ENCODE measurements at places on chromosomes 6 and 20.

GRCh38 chr6:143707697-143708096, 29.9 kb downstream of the PHACTR2 start:
- DNase-seq = no peak

DNA sequence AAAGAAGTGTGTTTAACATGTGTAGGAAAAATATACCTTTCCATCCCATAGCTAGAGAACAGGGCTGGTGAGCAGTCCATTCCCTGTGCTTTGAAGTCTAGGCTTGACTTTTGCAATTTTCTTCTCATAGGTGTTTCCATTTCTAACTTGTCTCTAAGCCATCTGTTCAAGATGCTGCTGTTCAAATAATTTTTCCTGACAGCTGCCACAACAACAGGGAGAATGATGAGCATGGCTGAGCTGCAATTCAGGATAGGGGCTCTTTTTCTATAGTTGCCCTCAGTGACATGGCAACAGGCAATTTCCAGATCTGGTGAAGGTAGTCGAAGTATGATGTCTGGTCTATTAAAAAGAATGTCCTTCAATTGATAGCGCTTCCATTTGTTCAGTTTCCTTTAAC, 103.0 kb upstream of the HS3ST5 start:
- no peak for DNase-seq

DNA sequence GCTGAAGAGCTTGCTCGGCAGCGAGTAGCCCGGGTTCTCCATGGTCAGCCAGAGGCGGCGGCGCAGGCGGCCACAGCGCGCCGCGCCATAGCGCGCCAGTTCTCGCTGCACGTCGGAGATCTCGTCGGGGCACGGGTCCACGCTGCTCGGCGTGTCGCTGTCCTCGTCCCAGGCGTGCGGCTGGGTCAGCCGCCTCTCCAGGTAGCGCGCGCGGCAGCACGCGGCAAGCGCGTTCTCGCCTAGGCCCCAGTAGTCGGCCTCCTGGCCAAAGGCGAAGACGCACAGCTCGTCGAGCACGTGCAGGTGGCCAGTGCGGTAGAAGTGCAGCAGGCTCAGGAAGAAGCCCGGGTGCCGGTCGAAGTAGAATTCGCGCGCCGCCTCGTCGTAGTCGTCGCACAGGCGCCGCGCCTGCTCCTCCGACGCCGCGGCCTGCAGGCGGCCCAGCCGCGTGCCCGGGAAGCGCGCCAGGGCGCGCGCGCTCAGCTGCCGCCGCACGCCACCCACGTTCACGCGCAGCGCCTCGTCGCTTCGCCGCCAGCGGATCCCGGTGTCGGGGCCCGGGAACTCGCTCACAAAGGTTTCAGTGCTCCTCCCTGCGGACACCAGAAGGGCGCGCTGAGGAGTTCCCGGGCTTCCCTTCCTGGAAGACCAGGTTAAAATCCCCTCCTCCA, 2.7 kb downstream of the KCNS1 start:
- no peak for DNase-seq

DNA sequence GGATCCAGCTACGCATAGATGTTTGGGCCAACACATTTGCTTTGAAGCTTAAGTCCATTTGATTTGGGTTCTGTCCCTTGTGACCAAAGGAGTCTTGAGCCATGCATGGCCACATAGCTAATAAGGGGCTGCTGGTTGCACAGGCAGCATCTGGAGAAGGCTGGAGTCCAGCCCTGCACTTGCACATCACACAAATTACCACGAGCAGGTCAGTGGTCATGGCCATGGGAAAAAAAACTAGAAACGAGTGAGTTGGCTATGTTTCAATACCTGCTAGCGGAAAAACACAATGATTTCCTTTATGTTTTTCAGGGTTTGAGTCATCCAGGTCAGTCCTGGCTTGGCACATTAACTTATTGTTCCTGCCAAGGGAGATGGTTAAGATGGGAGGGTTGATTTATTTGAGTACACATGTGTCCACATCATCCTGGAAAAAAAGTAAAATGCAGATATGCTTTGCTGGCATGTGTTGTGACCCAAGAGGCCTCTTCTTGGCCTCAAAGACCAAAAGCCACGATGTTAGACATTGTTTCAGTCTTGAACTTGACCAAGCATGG, 5.6 kb upstream of the STX16 start:
- no peak for DNase-seq

DNA sequence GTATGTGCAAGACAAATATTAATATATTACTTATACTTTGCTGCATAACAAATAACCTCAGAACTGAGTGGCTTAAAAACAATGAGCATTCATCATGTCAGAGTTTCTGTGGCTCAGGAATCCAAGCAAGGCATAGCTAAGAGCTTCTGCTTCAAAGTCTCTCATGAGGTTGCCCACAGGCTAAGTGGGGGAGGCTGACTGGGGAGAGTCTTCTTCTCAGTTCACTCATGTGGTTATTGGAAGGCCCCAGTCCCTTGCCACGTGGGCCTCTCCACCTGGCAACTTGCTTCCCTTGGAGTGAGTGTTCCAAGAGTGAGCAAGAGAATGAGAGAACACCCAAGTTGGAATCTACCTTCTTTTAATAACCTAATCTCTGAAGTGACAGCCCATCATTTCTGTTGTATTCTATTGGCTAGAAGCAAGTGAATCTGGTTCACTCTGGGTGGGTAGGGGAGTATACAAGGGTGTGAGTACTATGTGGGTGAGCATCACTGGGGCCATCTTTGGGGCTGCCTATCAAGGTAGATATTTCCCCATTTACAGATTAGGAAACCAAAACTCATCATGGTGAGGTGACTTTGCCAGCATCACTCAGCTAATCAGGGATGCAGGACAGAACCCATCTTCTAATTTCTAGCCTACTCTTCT, 36.0 kb downstream of the DNAH8 start:
- no peak for DNase-seq

DNA sequence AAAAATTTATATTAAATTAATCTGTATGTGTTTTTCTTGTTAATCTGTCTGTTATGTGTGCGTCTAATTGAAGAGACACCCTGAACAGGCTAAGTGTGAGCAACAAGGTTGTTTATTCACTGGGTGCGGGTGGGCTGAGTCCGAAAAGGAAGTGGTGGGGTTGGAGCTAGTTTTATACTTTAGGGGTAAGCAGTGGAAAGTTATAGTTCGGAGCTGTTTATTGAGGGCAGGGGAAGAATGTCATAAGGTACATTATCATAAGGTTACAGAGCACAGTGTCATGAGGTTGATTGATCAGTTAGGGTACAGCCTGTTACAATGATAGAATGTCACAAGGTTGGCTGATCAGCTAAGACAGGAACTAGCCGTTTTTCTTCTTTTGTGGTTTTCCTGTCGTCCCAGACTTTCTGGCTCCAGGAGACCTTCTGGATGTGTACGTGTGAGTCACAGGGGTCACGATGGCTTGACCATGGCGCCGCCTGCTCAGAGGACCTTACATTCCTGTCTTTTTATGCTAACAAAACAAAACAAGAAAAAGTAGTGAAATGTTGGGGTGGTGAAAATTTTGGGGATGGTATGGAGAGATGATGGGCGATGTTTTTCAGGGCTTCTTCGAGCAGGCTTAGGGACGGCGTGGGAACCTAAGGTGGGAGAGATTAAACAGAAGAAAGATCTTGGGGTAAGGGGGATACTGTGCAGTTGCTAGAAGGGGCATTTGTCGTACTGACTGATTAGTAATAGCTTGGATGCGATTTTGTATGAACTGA, 754.0 kb upstream of the ADGRB3 start:
- DNase-seq = no peak

DNA sequence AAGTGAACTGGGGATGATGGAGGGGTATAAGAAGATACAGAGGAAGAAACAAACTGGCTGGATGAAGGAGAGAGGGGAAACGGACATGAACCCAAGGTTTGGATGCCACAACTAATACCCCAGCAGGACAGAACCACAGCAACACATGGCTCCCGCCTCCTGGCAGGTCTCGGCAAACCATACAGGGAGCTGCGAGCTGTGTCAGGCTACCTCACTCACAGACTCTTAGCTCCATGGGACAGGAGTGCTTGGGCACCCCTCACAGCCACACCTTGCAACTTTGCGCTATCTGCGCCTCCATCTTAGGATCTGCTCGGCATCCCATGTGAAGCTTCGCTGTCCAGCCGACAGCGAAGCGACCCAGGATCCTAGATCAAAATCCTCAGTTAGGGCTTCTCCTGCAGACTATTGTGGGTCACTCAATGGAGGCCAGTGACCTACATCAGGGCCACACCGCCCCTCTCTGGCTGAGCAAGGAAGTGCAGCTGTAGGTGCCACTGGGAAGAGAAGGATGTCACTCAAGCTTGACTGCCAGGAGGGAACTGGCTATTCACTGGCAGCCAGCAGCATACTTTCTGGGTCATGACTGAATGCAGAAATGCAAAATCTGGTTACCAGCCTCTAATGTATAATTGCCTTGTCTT, 174.4 kb upstream of the RIN2 start:
- DNase-seq = no peak

DNA sequence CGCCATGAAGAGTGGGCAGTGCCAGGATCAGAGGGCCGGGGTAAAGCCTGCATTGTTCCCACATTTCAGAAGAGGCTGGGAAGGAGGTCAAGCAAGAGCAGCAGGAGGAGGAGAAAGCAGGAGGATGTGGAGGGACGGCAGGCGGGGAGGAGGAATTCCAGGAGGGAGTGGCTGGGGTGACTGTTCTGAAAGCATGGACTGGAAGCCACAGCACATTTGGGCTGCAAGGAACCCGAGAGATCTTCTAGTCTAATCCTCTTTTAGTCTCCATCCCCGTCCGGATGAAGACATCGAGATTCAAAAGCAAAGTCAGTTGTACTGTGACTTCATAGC, 76.9 kb downstream of the FAM50B start:
- DNase-seq = no peak

- DNase-seq = no peak
Measured at GRCh38 chr20:5602346-5602745, 147.9 kb upstream of the SHLD1 start.

- peak; percentile 19 for DNase-seq
Measured at GRCh38 chr6:13375360-13375878, 47.1 kb upstream of the TBC1D7 start.

GRCh38 chr6:78570044-78570443, 297.3 kb upstream of the IRAK1BP1 start:
- no peak for DNase-seq

GRCh38 chr20:51428401-51429143, 113.9 kb downstream of the NFATC2 start:
- no peak for DNase-seq

- DNase-seq = no peak
Measured at GRCh38 chr6:153086225-153086990, 44.7 kb downstream of the RGS17 start.

DNA sequence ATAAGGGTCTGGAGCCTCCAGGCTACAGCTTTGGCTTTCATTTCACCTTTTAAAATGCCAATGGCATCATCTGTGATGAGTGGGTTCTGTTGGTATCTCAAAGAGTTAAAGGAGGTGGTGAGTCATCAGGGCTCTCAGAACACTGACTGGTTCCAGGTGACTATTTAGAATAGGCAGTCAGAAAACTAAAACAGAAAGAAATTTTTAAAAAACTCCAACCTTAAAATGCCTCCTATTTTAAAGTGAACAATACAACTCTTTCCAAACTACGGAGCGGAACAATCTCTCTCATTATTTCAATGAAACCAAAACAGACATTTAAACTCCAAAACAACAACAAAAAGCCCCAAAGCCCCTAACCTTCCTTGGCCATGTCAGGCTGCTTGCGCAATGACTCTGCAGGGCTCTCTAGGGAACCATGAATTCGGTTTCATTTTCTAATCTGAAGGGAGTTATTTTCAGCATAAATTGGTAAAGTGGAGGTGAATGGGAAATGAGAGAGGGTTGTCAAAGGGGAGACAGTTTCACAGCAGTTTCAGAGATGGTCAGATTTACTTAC, 194.9 kb downstream of the KIF6 start:
- DNase-seq = no peak

- no peak for DNase-seq
Measured at GRCh38 chr20:3129094-3129493, 30.6 kb downstream of the FASTKD5 start.

GRCh38 chr6:72776456-72776855, 154.6 kb downstream of the KCNQ5 start:
- no peak for DNase-seq

DNA sequence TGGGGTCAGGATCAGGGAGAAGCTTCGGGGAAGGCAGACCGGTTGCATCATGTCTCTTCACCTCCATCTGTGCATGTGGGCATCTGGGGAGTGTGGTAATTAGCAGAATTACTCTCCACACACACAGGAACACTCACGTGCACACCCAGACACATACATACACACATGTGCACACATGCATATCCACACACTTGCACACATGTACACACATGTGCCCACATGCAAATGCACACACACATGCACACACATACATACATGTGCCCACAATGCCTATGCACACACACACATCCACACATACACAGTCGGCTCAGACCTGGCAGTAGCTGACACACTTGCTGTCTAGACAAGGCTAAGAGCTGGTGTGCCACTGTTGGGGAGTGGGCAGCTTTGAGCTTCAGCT, 212.3 kb upstream of the PMEPA1 start:
- DNase-seq = no peak

- DNase-seq = peak; percentile 4
Measured at GRCh38 chr6:41503827-41504465, 42.2 kb upstream of the FOXP4 start.

DNA sequence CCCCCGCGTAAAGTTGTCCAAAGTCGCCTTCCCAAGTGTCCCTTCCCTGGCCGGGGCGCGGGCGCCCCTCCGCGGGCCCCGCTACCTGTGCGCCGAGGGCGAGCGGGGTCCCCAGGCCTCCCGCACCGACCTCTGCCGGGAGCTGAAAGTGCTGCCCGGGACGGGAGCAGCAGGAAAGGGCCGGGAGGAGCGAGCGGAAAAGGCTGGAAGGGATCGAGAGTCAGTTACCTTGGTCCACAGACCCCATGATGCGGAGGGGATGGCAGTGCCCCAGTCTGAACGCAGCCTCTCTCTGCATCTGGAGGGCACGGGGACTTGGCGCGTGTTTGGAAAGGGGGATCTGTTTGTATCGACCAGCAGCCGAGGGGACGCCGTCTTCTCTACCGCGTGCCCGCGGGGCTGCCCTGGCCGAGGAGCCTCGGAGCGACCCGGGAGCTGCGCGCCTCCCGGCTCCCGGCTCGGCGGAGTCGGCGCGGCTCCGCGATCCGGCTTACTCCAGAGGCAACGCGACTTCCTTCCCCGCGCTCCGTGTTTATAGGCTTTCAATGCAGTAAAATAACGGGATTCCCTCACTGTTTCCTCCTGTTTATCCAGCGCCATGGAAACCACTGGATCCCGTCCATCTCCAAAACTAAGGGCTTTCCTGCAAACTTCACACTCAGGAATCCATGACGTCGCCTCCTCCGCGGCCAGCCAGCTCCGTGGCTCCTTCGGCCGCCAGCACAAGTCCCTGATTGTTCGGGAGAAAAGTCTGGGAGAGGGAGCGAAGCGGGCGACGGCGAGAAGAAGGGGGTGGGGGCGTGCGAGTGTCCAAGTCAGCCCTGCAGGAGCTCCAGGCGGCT, 20.0 kb upstream of the NFATC2 start:
- DNase-seq = no peak

- DNase-seq = no peak
Measured at GRCh38 chr20:59864726-59865125, 68.7 kb downstream of the SYCP2 start.

- no peak for DNase-seq
Measured at GRCh38 chr6:99589907-99590493, 16.6 kb upstream of the PRDM13 start.

All from stimulated activated CD8-positive, alpha-beta memory T cell treated with anti-CD3 and anti-CD28 coated beads, Interleukin-12 subunit alpha, Interleukin-12 subunit beta, amount 100 ng/mL, for 4 hours (primary cell).